ENCODE measurements at places on chromosomes 1 and 21. TPM values are rescaled to one million over a fixed set of nuclear protein-coding genes. Genes with fewer than 3 reads are reported as not detected.

The CD1E gene
- total RNA-seq = not detected

The HUNK gene
- 0.42 TPM for total RNA-seq

The NEK2 gene
- total RNA-seq = 0.35 TPM

The OLIG2 gene
- not detected for total RNA-seq
